RPMI7951 (cell line): ENCODE measurements at places on chromosomes 6 and 20. TPM values are rescaled to one million over a fixed set of nuclear protein-coding genes. Genes with fewer than 3 reads are reported as not detected.

GRCh38 chr20:56429502-56429901, 17.4 kb downstream of the CASS4 start:
- DNase-seq: peak; percentile 73

Gene PLCB4
- 5.3 and 5.4 TPM in 2 replicates for total RNA-seq

GRCh38 chr20:43465625-43465943, 7.9 kb downstream of the SRSF6 start:
- no peak for DNase-seq

GRCh38 chr6:76035713-76036112, 36.7 kb downstream of the IMPG1 start:
- DNase-seq: no peak

DNA sequence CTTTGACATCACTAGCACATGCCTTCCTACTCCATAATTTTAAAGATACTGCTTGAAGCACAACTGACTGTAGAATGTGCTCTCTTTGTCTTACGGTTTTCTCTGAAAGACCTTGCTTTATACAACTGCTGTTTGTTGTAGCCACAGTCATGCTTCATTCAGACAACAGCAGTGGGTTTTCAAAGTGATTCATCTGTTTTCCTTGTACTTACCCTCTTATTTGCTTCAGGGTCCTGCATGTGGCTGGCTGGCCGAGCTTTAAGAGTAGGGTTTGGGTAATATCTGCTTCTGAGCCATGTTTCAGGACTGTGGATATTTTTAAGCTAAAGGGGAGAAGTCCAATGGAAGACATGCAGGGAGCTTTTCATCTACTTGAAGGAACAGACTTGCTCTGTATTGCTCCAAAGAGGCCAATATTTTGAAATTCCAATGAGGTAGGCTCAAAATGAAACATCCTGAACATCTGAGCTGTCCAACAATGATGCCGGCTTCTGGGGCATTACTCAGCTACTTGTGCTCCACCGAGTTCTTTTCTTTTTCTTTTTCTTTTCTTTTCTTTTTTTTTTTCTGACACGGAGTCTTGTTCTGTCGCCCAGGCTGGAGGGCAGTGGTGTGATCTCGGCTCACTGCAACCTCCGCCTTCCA, 160.2 kb upstream of the SGK1 start:
- peak; percentile 50 for DNase-seq

GRCh38 chr6:107083047-107083768, 32.1 kb downstream of the BEND3 start:
- DNase-seq: no peak

Gene GHRH
- total RNA-seq: not detected in 2 replicates

Gene DNMT3B
- total RNA-seq: 6.8 TPM in 2 replicates

DNA sequence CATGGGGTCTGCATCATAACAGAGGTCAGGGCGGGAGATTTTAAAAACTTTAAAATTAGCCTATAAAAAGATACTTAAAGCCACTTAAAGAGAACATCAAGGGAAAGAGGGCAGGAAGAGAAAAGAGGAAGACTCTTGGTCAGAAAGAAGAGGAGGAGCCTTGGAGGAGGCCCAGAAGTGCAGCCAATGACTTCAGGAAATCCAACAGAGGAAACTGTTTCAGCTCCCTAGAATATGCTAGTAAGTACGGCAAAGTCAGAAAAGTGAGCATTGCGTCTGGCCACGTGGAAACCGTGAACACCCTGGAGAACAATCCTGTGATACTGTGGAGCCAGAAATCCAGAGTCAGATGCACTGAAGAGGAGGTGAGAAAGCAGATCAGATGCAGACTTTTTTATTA, 22.5 kb upstream of the NHSL1 start:
- no peak for DNase-seq

Gene BTNL2
- not detected in 2 replicates for total RNA-seq
